Mesothelial cell of epicardium (in vitro differentiated cells): ENCODE measurements at places on chromosomes 7 and 10. TPM values are rescaled to one million over a fixed set of nuclear protein-coding genes. Genes with fewer than 3 reads are reported as not detected.

FAM25G gene
- total RNA-seq, result not detected in 3 replicates

UPK3B gene
- 49.5 to 56.9 TPM (median 50.1 TPM) in 3 replicates for total RNA-seq

ZCWPW1 gene
- total RNA-seq, result 3.4 to 6.1 TPM (median 4.3 TPM) in 3 replicates

MEOX2 gene
- total RNA-seq, result 0.09 TPM in 1 of 3 replicates, not detected in the others

GAD2 gene
- total RNA-seq, result not detected in 3 replicates

DNA sequence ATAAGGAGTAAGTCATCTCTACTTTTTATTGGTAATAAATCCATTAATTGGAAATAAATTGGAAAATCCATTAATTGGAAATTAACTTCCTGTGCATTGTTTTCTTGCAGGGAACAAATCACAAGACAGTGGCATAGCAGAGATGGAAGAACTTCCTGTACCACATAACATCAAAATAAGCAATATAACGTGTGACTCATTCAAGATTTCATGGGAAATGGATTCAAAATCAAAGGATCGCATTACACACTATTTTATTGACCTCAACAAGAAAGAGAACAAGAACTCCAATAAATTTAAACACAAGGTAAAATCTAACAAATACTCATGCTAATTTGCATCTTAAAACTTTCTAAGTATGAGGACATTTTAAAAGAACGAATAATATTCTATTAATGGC, 57.8 kb downstream of the PHYHIPL start:
- DNase-seq, result no peak

PODXL gene
- 213 to 245 TPM (median 216 TPM) in 3 replicates for total RNA-seq

GRCh38 chr7:2166625-2167280, 66.0 kb downstream of the MAD1L1 start:
- DNase-seq, result no peak

GRCh38 chr7:45138433-45139267, 18.9 kb upstream of the RAMP3 start:
- no peak for DNase-seq

GRCh38 chr10:59891936-59892335, 14.4 kb downstream of the CCDC6 start:
- no peak for DNase-seq

- DNase-seq, result no peak
These were observed 121.1 kb downstream of the ST7 start for GRCh38 chr7:117074378-117074777.

ICA1 gene
- total RNA-seq, result 6.8 to 8.3 TPM (median 8.2 TPM) in 3 replicates

DNA sequence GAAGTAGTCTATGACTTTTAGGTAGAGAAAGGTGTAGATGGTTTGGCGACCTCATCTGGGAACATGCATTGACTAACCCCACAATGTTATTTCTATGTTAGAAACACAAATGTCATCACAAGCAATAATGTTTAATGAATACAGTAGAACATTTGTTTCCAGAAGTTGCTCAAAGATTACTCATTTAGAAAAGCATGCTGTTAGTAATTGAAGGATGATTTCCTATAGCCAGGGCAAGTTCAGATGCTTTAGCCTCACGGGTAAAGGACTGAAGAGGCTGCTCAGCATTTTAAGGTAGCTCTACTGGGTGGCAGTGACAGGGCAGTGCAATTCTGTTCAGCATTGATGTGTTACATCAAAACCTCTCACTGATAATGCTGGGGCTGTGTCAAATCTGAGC, 199.3 kb upstream of the FZD1 start:
- DNase-seq, result no peak

AOAH gene
- total RNA-seq, result 0.40 to 0.89 TPM (median 0.45 TPM) in 3 replicates

PITX3 gene
- not detected in 3 replicates for total RNA-seq

CFTR gene
- 0.91 to 2.7 TPM (median 1.4 TPM) in 3 replicates for total RNA-seq

DNA sequence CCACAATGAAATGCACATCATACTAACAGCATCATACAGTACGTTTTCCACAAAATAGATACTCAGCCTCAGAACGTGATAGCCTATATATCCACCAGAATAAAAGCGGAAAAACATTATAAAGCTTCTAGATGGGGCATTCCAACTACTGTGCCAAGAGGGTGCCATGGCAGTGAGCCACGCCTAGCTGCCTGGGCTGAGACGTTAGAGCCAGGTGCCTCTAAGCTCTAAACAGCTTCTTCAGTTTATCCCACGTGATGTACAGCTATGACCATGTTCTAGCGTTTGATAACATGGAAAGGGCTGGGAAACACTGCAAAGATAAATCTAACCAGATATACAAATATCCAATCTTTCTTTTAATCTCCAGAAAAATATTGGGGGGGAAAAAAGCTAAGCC, 17.8 kb downstream of the USP6NL start:
- DNase-seq, result no peak

DNA sequence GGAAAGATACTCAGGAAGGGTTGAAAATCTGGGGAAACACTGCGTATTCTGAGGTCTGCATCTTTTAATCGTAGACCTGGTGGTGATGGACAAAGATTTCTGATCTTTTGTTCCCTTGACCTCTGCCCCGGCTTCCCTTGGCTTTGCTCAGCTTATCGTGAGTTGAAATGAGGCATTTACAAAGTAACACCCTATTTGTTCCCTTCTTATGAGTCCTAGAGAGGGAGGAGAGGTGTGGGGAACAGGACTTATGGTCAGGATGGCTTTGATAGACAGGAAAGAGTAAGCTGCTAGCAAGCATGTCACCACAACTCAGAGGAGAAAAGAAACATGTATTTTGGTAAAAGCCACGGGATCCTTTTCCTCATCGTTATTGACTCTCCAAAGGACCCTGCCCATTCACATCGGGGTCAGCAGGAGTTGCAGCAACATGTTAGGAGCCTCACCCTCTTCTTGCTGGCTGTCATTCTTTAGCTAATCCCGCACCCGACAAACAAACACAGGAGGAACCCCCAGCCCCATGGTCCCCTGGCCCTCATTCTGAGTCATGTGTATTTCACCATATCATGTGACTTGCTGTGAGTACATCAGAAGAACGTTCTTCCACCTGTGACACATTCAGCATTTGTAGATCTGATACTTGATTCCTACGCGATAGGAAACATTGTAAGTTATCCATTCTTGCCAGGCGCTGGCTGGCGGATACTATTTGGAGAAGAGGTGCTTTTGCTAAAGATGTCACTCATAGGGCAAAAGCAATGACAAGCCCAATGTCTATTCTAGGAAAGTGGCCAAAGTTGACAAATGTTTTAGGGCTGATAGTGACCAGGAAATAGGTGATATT, 170.1 kb downstream of the RTKN2 start:
- no peak for DNase-seq

- DNase-seq, result no peak
These were observed 61.3 kb upstream of the RNF148 start for GRCh38 chr7:122764020-122764419.
